ENCODE measurements at places on chromosomes 6 and 20. TPM values are rescaled to one million over a fixed set of nuclear protein-coding genes. Genes with fewer than 3 reads are reported as not detected.

Gene BCAS1
- total RNA-seq = 3.1 TPM

- H3K4me3 ChIP-seq = no peak overlapping the region
- no peak for DNase-seq
- H3K36me3 ChIP-seq = no peaks in the 10 kb centered on the region
- H3K27me3 ChIP-seq = no peaks in the 10 kb centered on the region
Measured at GRCh38 chr20:24389686-24390085, 79.7 kb upstream of the SYNDIG1 start.

DNA sequence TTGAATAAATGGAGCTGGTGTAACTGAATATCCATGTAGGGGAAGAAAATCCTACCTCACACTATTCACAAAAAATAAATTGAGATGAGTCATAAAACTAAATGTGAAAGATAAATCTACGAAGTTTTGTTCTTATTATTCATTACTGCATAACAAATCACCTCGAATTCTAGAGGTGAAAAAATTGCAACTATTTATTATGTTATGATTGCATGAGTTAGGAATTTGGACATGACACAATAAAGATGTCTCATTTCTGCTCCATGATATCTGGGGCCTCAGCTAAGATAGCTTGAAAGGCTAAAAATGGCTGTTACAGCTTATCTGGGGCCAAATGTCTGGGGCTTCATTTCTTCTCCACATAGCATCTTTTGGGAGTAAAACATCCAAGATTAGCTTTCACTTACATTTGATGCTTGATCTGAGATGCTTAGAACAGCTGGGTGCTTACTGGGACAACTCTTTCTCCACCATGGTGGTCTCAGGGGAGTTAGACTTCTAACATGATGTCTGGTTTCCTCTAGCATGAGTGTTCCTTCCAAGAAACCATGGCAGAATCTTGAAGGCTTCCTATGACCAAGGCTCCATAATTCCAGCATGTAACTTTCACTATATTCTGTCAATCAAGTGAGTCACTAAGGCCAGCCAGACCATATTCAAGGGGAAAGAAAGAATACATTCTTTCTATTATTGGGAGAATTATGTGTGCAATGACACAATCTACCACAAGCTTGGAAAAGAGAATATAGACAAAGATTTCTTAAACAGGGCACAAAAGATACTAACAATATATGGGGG, 30.1 kb downstream of the OR2B6 start:
- no peaks in the 10 kb centered on the region for H3K36me3 ChIP-seq
- DNase-seq = no peak
- H3K4me1 ChIP-seq = no peaks in the 10 kb centered on the region
- no peak overlapping the region for H3K27ac ChIP-seq
- no peak overlapping the region for H3K4me3 ChIP-seq

- H3K27ac ChIP-seq = no peak overlapping the region
- no peaks in the 10 kb centered on the region for H3K27me3 ChIP-seq
- H3K36me3 ChIP-seq = no peaks in the 10 kb centered on the region
- no peak for DNase-seq
- no peak overlapping the region for H3K4me3 ChIP-seq
Measured at GRCh38 chr6:23650676-23651075, 475.3 kb upstream of the NRSN1 start.

Gene LY6G5C
- not detected for total RNA-seq

Gene FLRT3
- 11.8 TPM for total RNA-seq

DNA sequence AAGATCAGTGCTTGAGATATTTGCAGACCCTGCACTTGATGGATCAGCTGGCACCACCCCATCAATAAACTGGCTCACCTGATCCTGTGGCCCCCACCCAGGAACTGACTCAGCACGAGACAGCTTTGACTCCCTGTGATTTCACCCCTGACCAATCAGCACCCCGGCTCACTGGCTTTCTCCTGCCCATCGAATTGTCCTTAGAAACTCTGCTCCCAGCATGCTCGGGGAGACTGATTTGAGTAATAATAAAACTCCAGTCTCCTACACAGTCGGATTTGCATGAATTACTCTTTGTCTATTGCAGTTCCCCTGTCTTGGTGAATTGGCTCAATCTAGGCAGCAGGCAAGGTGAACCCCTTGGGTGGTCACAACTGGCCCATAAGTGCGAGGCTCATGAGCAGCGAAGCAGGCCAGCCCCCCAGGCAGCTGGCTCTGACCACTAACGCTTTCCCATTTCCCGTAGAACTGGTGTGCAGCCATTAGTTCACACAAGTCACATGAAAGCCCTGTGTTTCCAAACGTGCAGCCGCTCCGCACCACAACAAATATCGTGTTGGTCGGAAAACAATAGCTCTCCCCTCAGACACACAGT, 79.6 kb downstream of the RSPH3 start:
- no peaks in the 10 kb centered on the region for H3K27me3 ChIP-seq
- no peak overlapping the region for H3K4me3 ChIP-seq
- H3K36me3 ChIP-seq = no peaks in the 10 kb centered on the region
- H3K27ac ChIP-seq = no peak overlapping the region

Gene TCP11
- total RNA-seq = 0.64 TPM

- no peaks in the 10 kb centered on the region for H3K4me1 ChIP-seq
- DNase-seq = no peak
- no peak overlapping the region for H3K4me3 ChIP-seq
- no peak overlapping the region for H3K27ac ChIP-seq
Measured at GRCh38 chr20:53097791-53098190, 125.6 kb downstream of the TSHZ2 start.

GRCh38 chr6:136144251-136145023, 105.7 kb downstream of the MTFR2 start:
- H3K4me1 ChIP-seq = no peaks in the 10 kb centered on the region
- no peaks in the 10 kb centered on the region for H3K27me3 ChIP-seq
- no peak overlapping the region for H3K4me3 ChIP-seq
- H3K36me3 ChIP-seq = no peaks in the 10 kb centered on the region
- no peak overlapping the region for H3K27ac ChIP-seq

DNA sequence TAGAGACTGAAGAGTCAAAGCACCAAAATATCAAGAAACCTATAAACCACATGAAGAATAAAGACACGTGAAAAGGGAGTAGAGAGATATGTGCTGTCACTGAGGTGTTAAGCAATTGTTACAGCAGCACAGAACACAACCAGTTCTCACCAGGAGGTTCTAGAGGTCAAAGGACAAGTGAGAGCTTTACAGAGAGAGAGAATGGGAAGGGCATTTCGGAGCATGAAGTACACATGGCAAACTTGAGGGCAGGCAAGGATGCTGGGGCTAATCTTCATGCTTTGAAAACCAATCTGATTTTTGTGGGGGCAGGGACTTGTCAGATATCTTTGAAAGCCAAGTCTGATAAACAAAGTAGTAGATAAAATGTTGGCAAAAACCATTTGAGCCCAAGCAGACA, 142.3 kb upstream of the NRSN1 start:
- no peak overlapping the region for H3K27ac ChIP-seq
- no peaks in the 10 kb centered on the region for H3K36me3 ChIP-seq
- H3K4me1 ChIP-seq = no peaks in the 10 kb centered on the region
- H3K27me3 ChIP-seq = no peaks in the 10 kb centered on the region
- DNase-seq = no peak
- H3K4me3 ChIP-seq = no peak overlapping the region

All from esophagus squamous epithelium (tissue), 5 donors.